ENCODE measurements at places on chromosomes 6 and 20.

DNA sequence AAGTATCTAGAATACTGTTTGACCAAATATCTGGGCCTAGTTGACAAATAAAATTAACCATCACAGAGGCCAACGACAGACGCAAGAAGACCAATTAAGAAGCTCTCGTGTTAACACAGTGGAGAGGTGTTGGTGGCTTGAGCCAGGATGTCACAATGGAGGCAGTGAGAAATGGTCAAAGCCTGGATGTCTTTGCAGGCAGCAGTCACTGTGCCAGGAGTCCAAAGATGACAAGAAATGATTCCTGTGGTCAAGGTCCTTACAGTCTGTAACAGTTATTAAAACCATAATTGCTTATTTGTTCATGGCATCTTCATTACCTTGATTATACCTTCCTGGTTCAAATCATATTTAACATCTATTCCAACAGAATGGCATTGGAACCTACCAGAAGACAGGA lies 91.3 kb upstream of the EDN1 start:
- no peak for DNase-seq

DNA sequence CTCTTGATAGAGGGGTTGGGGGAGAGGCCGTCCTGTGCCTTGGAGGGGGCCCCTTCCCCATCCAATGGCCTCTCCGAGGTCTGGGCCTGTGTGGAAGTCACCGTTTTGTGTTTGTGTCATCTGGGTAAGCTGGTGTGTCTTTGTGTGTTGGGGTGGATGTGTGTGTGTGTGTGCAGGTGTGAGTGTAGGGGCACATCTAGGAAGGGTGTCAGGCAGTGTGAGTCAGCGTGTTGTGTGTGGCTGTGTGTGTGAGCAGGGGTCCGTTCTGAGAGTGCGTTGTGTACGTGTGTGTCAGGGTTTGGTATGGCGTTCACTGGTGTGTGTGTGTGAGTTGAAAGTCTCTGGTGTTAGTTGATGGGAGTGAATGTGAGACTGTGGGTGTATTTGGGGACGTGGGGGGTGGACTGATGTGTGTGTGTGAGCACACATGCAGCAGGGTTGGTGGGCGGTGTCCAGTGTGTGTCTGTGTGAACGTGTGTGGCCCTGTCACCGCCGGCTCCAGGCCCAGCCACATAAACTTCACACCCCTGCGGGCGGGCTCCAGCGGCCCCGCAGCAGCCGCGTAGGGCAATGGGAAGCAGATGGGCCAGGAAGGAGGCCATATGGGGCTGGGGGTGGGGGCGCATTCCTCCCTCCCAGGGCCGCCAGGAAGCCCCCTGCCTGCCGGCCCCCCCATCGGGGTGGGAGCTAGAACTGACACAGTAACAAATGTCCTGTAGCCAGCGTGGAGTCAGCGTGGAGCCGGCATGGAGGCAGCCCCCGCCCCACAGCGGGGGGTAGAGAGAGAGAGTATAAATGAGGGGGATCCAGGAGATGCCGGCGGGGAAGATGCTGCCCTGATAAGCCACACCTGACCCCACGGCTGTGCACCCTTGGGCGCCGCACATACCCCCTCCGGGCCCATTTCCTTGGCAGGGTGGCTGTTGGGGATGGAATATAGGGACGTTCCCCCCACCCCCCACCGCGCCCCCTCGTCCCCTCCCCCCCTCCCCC lies 32.1 kb downstream of the SNAI1 start:
- no peak for DNase-seq

- DNase-seq = no peak
Observed at GRCh38 chr20:49797344-49797615, 15.3 kb upstream of the SLC9A8 start.

DNA sequence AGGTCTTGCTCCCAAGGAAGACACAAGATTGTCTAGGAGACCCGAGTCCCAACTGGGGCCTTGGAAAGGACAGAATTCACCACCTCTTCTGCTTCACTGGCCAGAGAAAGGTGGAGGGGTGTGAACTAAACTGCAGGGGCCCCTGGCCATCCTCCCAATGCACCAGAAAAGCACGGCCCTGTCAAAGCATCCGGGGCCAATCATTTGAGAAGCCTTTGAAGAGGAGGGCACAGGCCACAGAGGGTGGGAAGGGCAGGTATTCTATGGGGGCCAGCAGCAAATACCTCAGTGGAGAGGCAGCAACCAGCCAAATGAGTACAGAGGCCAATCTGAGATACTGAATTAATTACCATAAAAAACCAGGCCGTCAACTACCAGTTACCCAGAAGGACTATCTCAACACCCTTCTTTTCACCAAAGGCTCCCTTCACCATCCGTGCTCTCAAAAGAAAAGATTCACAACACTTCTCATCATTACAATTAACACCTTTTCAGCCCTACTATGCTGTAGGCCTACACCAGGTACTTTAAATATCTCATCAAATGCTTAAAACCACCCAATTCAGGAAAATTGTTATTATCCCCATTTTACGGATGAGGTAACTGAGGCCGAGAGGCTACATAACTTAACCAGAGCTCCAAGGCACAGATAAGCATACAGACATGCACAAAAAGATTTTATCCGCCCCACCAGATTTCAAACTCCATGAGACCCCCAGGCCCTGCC lies 50.7 kb downstream of the TRERF1 start:
- no peak for DNase-seq

DNA sequence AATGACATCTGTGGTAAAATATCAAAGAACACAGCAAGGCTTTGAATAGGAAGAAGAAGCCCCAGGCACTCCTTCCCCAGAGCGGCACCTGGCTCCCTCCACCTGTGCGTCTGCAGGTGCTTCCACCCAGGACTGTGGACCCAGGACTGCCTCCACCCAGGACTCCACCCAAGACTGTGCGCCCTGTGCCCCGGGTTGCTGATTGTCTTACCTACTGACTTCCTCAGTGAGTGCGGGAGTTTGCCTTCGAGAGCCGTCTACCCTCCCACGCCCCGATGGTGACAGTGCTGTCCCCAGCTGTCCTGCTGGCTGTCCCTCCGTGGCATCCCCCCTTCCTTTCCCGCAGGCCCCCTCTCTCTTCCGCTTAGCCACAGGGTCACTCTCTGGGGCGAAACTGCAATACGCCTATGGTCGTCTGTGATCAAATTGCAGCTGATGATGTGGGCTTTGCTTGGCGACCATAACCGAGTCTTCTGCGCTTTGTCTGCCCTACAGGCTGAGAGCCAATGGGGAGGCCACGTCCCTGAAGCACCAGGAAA lies 52.1 kb downstream of the IRF4 start:
- DNase-seq = no peak

GRCh38 chr20:53773792-53774401 lies 180.3 kb upstream of the ZNF217 start:
- DNase-seq = no peak

DNA sequence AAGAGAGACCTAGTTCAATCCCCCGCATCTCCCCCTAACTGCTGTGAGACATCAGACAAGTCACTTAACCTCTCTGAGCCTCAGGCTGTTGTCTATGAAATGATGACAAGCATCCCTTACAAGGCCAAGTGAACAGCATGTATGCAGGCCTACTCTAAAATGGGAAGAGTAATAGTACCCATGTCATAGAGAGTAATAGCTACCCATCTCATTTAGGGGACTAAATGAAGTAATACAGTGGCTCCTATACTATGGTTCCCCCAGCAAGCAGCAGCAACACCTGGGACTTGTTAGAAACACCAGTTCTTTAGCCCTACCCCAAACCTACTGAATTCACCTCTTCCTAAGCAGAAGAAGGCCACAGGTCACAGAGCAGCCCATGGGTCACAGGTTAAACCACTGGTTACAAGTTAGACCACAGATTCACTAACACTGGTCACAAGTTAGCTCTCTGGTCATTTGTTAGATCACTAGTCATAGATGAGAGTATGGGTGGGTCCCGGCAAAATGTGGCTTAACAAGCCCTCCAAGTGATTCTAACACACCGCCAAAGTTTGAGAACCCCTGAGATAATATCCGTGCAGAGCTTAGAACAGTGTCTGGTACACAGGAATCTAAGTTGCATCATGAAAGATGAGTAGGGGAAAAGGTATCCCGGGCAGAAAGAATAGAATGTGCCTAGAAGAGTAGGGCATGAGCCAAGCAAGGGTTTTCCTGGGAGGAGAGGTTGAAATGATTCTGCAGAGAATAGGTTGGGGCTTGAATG lies 1.4 kb downstream of the DEFB124 start:
- no peak for DNase-seq

GRCh38 chr6:145453376-145453775 lies 281.9 kb downstream of the EPM2A start:
- DNase-seq = no peak
